ENCODE measurements at places on chromosomes 1 and 21.

DNA sequence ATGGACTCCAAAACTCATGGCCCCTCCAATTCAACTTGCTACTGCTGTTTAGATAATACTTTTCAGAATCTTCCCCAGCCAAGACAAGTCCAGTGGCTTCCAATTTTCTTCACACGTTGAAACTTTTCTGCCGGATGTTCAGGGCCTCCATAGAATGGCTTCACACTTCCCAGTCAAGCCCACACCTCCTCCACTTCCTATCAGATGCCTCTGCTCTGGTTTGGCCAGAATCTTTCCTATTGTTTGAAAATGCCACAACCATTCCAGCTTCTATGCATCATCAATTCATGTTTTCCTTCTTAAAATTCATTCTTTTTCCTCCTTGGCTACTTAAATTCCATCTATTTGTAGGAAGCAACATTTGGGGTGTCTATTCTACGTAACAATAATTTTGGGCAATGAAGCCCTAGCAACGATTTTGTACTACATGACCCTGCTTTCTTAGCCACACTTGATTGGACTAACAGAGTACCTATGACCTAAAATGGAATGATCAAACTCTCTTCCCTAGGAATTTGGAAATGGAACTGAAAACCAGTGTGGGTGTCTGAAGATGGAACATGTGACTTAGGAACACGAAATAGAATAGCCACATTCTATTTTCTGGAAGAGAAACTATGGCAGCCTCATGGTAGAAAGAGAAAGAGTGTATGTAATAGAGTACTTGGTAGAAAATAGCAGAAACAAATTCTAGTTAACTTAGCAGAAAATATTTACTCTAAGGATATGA, 74.1 kb upstream of the CNIH3 start:
- no peak for DNase-seq

GRCh38 chr1:45033356-45033755, 21.3 kb downstream of the UROD start:
- DNase-seq: peak; percentile 75

GRCh38 chr1:55893155-55893554, 678.0 kb upstream of the USP24 start:
- peak; percentile 71 for DNase-seq

DNA sequence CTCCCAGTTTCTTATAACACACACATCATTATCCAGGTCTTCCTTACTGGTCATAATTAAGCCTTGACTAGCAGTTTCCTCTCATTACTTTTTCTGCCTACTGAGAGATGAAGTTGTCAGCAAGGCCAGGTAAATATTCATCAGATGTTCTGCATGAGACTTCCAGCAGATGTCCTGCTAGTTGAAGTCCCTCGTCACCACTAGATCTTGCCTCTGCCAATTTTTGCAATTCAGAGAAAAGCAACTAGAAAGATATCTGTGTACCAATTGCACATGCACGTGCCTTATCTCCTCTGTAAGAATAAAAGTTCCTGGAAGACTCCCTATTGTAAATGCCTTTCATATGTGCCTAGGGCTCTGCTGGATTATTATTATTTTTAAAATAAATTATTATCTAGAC, 18.3 kb downstream of the ACKR1 start:
- DNase-seq: no peak

GRCh38 chr21:45820171-45821091, 161.1 kb upstream of the COL6A1 start:
- DNase-seq: peak; percentile 85

DNA sequence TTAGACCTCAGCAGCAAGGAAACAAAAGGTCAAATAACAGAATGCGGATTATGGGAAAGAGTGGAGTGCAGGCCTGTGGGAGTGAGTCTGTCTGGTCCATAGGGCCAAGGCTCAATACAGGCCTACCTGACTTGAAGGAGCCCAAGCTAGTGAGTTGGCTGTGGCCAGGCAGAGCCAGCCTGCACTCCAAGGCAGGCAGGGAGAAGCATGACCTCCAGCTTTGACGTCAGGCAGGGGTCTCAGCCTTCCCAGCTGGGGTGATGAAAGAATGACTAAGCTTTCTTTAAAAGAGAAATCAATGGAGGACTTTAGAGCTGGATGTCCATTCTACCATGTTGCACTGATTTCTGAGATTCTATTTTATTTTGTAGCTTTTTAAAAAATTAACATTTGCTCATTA, 62.8 kb downstream of the RHOU start:
- DNase-seq: no peak

- no peak for DNase-seq
These were observed 106.7 kb upstream of the COL6A1 start for GRCh38 chr21:45874716-45875415.

- peak; percentile 94 for DNase-seq
These were observed 29.7 kb downstream of the SSBP3 start for GRCh38 chr1:54376430-54377039.

DNA sequence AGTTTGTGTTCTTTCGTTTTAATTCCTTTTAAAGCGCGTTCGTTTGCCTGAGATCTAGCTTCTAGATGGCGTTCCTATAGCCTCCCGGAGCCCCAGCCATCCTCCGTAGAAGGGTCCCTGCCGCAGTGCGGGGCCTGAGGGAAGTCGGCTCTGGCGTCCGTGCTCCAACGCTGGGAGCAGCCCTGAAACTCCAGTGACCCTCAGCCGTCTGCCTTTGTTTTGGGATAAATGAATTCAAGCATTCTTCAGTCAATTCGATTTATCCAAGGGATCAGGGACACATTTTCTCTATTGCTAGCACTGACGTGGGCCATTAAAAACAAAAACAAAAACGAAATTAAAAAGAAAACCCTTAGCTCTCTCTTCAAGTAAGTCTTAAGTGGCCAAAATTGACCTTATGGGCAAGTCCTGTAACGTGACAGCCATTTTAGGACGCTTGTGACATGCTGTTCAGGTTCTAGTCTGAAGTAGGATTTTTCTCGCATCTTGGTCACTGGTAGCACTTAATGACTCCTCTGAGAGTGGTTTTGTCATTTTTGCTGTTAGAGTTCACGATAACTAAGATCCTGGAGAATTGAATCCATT, 742 bp upstream of the HSPA13 start:
- peak; percentile 50 for DNase-seq

GRCh38 chr21:40678681-40679284, 168.2 kb downstream of the DSCAM start:
- peak; percentile 63 for DNase-seq

GRCh38 chr1:41353744-41354143, 7.5 kb upstream of the FOXO6 start:
- DNase-seq: peak; percentile 63

DNA sequence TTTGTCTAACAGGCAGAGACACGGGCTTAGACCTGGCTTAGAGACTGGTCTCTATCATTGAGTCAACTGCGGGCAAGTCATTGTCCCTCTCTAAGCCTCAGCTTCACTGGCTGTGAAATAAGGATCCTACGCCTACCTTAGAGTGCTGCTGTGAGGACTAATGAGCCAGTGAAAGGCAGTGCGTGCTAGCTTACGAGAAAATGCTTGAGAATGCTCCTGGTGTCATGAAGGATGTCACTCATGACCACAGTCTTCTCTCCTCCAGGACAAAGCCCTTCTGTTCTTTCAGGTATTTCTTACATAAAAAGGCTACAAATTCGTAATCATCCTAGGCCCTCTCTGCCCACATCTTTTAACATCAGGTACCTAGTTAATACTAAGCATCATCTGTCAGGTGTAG, 16.5 kb upstream of the A3GALT2 start:
- DNase-seq: no peak

DNA sequence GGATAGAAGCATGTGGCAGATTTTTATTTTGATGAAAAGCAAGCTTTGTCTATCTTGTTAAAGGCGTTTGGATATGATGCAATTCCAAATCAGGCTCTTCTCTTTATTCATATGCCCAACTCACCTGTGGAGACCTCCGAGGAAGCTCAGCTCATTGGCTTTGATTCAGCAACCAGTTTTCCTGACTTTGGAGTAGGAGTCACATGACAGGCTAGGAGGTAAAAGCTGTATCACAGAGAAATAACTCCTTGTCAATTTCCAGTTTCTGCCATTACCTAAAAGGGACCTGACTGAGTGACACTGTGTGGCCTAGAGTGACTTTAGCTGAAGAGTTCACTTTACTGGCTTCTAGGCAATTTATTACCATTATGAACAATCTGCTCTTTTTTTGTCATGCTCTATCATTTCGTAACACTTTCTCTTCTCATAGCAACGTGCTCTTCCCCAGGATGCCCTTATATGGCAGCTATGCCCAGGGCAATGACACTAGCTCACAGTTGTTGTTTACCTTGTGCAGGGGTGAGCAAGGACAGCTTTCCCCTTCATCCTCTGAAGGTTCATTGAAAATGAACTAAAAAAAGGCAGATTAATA, 107.2 kb downstream of the KCNK1 start:
- DNase-seq: no peak

DNA sequence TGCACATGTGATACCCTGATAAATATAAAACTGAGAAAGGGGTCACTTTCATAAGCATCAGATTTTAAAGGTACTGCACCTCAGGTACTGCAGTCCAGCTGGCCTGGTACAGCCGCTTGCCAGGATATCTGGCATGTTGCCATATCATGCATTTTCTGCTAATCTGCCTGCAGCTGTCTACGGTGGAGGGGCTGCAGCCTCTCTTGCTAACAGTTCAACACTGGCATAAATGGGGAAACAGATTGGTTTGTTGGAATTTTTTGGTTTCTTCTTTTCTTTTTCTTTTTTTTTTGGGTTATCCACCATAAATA, 71.5 kb downstream of the MIS18A start:
- DNase-seq: no peak
